ENCODE measurements at places on chromosomes 11 and 22.
A peak's percentile ranks its signal among the peaks of the same experiment; 100 is the strongest.

- DNase-seq, result no peak
Measured at GRCh38 chr22:46672731-46673130, 52.5 kb downstream of the GRAMD4 start.

- no peak for DNase-seq
Measured at GRCh38 chr11:2529636-2530035, 84.8 kb downstream of the KCNQ1 start.

DNA sequence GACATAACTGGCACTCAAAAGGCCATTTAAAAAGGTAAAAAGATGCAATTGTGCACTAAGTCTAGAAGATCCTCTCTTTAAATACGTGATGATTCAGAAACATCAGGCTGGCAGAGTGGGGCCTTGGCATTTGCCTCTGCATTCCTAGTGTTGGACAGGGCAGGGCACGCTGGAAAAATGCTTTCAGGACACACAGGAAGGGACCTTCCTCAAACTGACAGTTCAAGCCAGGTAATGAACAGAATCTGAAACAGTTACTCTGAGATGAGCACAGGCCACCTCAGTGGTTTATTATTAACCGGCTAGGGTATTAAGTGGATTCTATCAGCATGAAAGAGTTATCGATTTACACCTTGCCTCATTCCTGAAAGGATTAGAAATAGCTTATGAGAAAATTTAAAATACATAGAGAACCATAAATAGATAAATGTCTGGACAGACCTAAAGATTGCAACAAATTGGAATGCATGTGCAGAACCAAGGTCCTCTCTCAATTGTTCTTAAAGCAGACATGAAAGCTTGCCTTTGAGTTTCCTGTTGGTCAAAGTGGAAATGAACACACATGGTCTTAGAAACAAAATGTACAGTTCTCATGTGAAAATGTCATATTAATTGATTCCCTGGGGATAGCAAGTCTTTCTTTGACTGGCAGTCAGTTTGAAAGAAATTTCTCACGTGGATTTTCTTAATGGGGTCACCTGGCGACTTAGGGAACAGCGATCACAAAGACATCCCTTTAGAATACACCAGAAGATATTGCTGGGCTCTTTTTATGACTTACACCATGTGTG is 21.5 kb upstream of the CSNK2A3 start:
- DNase-seq, result no peak

DNA sequence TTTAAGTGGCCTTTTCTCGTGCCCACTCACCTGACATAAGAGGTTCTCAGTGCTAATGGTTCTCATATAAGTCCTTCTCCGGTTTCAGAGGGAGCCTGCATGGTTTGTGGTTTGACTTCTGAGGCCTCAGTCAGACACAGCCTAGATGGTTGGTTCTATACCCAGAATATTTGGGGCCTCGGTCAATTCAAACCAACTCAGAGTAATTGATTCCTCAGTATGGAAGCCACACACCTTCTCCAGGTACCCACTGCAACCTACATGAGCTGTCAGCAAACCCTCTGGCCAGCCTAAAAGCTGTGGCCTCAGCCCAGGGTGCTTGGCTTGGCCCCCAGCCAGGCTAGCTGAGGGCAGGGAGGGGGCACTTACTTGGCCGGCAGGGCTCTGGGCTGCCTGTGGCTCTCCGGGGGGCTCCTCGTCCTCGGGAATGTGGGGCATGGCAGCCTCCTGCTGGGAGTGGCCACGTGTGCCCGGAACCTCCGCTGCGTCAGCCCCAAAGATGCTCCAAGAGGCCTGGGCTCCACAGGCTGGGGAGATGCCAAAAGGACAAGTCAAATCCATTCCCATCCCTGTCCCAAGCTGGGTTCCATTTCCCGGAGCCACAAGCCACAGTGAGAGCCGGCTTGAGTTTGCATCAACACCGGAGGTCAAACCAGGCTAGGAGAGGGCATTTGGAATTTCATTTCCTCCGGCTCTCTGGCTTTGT is 41.7 kb downstream of the IRAG1 start:
- DNase-seq, result no peak

GRCh38 chr11:92857407-92857806 is 112.0 kb upstream of the MTNR1B start:
- no peak for DNase-seq

DNA sequence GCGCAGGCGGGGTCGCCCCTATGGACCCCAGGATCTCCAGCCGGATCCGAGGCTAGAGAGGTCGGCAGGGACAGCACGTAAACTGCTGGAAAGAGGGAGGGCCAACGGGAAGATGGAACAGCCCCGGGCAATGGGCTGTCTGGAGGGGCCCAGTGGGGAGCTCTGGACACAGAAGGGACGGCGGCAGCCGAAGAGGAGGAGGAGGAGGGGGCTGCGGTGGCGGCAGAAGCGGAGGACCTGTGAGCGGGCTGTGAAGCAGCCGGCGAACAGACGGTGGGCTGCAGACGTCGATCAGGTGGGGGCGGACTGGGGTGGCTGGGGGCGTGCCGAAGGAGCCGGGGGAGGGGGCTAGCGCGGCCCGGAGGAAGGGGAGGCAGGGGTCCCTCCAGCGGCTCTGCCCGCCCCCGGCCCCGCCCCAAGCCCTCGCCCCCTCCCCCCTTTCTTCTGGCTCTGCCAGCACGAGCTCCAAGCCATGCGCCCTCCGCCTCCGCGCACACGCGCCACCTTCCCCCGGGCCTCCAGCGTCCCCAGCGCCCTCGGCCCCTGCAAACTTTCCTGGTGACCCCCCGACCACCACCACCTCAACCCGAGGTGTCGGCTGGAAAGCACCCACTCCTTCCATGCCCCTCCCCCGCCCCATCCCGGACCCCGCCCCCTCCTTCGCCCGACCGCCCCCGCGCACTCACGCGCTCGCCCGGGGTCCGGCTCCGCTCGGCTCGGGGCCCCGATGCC is 432 bp downstream of the TNKS1BP1 start:
- DNase-seq, result peak; percentile 22

DNA sequence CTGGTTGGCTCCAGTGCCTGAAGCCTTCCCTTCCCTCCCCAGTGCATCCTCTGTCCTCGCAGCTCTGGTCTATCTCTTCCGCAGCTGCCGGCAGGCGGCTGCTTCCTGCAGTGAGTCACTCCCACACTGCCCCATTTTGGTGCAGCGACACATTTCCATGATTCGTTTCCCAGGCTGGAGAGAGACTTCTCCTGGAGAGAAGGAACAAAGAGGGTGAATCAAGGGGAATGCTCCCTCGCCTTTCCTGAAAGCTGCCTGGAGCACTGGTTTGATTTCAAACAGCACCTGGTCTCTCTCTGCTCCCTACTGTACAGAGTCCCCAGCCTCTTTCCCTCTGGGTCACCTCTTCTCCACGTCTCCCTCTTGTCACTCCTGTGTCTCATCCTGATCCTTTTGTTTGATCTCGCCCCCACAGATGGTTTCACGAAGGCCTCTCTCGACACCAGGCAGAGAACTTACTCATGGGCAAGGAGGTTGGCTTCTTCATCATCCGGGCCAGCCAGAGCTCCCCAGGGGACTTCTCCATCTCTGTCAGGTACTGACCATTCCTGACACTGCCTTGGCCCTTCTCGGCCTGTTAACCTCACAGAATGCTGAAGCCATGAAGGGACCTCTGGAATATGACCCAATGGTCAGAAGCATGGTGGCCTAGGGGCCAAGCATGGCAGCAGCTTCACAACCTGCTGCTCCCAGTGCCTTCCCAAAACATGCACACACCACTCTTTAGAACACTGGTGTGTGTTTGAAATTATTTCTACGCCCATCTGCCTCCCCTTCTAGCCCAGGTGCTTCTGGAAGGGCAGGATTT is at the start of gene TMA7B:
Gene TMA7B, plus strand, starts transcription at position 758 of the 808 bp plus-strand sequence. CDS start 3,978 bp downstream, outside the sequence.
- peak; percentile 43 for DNase-seq

- DNase-seq, result no peak
Measured at GRCh38 chr11:122305426-122306320, 189.7 kb upstream of the BLID start.

- no peak for DNase-seq
Measured at GRCh38 chr22:38257181-38257580, 15.6 kb downstream of the TMEM184B start.

DNA sequence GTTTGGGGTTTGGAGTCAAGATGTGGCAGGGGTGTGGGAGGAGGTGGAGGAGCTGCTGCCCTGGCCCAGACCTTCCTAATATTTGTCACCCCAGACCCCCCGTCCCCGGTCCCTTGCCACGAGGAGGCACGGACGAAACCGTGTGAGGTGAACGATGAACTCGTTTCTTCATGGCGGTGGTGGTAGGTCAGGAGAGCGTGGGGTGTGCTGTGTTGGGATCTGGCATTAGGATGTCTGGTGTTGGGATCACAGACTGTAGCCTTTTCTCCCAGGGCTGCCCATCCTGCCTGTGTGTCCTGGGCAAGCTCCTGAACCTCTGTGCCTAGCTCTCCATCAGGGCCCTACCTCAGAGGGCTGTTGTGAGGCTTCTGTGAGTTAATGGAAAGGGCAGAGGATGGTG is 8.4 kb downstream of the MAPK8IP2 start:
- DNase-seq, result no peak

DNA sequence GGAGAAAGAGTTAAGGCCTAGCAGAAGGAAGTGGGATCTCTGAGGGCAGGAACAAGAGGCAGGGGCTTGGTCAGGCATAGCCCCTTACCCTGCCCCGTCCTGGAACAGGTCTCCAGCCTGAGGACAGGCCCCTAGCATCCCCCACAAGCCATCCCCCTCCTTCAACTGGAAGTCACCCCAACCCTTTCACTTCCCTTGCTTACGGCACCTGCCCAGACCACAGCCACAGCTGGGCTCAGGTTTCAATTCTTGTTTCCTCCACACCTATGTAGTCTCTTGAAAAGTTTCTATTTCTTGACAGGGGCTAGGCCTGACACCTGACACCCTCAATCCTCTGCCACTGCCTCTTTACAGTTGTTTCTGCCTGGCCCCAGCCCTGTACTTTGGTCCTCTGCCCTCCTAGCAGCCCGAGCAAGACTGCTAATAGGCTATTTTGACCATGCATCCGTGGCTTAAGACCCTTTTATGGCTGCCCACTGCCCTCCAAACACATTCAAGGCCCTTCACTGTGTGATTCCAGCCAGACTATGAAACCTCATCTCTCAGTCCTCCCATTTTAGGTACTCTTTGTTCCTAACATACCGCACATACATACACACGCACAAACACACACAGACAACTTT is 10.9 kb upstream of the FCHSD2 start:
- peak; percentile 55 for DNase-seq

- no peak for DNase-seq
Measured at GRCh38 chr11:67627441-67627811, 2.3 kb downstream of the NUDT8 start.

DNA sequence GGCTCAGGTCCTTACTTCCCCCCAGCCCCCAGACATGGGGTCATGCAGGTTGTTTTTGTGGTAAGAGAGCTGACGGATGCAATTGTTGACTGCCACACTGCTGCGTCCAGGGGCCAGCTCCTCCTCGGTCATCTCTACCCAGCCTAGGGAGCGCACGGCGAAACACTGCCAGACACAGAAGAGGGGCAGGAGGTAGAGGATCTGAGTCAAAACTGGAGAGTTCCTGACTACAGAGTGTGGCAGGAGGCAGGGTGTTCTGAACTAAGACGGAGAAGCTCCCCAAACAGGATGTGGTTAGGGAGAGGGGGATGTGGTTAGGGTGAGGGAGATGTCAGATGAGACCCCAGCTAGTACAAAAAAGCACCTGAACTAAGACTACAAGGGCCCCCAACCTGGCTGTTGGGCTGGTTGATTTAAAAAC is 12.3 kb downstream of the SMPD1 start:
- DNase-seq, result peak; percentile 72

- no peak for DNase-seq
Measured at GRCh38 chr11:133833898-133834681, 11.2 kb downstream of the SPATA19 start.

- DNase-seq, result no peak
Measured at GRCh38 chr11:76391021-76391420, 9.9 kb downstream of the GVQW3 start.

DNA sequence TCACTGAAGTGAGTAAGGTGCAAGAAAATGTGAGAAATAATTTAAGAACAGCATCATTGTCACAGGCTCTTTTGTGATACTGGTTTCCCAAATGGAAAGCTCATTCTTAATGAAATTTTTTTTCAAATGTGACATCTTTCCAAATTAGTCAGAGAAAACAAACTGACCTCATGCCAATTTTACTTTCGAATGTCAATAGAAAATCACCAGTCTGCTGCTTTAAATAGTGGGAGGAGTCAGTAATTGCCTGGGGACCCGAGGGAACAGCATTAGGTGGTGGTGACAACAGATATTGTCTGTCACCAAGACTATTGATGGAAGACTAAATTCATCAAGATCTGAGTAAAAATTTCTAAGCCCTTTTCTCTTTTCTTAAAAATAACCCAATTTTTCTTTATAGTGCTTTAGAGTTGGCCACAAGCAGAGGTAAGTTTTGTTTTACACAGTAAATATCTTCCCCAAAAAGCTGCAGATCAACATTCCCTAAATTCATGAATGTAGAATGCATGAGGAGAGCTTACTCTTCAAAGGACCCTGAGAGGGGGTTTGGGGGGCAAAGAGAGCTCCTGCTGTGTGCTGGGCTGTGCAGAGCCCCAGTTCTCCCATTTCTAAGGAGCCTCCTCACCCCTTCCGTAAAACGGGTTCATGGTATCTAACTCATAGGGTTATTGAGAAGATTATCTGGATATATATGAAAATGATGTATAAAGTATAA is 95.1 kb downstream of the PIWIL4 start:
- DNase-seq, result no peak

DNA sequence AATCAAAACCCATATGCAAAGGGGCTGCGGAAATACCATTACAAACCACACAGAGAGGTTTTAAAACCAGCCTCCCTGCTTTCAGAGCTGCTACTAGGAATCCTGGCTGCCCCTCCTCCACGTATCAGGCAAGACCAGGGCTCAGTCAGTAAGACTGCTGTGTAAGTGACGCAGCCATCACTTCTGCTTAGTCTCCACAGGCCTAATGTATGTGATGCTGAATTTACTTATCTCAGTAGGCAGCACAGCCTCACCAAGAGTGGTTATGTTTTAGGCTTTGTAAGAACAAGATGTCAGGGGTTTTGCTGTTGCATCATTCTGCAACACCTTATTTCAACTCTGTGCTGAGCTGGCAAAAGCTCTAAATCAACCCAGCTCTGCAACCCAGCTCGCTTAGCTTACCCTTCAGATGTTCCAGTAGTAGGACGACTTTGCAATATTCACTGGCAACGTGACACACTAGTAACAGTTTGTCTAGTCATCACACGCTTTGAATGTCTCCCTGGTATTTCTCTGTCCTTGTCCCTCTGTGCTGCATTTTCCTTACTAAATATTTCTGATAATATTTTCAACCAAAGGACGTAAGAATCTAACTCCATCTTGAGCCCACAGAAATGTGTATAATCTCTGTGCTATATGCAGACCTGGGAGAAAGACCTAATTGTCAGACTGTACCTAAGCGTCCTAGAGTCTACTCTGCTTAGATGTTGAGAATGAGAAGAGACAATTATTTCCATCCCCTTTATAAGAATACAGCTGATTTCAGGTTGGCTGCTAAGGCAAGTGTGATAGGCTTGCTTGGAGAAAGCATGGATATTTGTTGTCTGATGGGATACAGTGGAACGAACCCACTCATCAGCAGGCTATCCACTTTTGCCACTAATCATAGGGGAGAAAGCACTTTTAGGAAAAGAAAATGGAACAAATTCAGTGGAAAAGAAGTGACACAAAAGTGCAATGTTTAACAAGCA is 72.2 kb downstream of the LARGE2 start:
- no peak for DNase-seq
